ENCODE measurements at places on chromosomes 12 and 14.
A peak's percentile ranks its signal among the peaks of the same experiment; 100 is the strongest.

GRCh38 chr12:126907900-126908764 is 1358.8 kb upstream of the TMEM132C start:
- no peak for DNase-seq

GRCh38 chr14:80872645-80873044 is 68.9 kb downstream of the CEP128 start:
- no peak for DNase-seq

- no peak for DNase-seq
Observed at GRCh38 chr14:65243766-65244442, 141.6 kb upstream of the MAX start.

DNA sequence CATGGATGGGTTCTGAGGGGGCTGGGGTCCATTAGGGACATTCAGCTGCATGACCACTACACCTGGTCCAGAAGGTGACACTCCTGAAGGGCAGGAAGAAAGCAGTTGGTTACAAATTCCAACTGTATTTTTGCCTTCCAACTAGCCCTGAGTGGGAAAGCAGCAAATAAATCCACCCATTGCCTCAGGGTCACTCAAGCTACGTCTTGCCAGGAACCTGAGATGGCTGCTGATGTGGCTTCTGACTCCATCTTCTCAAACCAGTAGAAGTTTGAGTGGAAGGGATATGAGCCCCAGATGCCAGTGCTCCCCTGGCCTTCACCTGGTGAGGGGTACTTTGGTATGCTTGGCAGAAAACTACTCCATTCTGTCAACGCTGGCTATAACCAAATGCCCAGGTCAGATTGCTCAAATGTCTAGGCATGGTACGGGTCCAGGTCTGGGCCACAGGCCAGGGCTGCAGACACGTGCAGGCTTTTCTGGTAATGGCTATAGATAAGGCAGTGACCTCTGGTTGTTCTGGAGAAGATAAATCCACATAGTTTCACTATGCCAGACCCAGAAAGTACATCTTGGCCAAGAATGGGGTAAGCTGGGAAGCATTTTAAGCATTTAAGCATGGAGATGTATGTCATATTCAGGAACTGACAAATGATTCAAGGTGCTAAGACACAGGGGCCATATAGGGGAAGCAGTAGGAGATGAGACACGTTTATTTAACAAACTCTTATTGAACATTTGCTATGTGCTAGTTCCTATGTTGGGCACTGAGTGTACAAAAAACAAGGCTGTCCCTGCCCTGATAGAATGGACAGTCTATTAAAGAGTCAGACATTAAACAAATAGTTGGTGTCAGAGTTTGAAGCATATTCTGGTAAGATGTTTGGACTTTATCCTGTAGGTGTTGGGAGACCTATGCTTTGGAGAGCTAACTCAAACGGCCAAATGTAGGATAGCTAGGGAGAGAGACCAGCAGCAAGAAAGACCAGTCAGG is 8.3 kb upstream of the STAC3 start:
- DNase-seq: no peak

- no peak for DNase-seq
Observed at GRCh38 chr14:79544698-79545070, 666.6 kb downstream of the DIO2 start.

GRCh38 chr12:39375206-39375808 is 67.6 kb downstream of the KIF21A start:
- DNase-seq: no peak

DNA sequence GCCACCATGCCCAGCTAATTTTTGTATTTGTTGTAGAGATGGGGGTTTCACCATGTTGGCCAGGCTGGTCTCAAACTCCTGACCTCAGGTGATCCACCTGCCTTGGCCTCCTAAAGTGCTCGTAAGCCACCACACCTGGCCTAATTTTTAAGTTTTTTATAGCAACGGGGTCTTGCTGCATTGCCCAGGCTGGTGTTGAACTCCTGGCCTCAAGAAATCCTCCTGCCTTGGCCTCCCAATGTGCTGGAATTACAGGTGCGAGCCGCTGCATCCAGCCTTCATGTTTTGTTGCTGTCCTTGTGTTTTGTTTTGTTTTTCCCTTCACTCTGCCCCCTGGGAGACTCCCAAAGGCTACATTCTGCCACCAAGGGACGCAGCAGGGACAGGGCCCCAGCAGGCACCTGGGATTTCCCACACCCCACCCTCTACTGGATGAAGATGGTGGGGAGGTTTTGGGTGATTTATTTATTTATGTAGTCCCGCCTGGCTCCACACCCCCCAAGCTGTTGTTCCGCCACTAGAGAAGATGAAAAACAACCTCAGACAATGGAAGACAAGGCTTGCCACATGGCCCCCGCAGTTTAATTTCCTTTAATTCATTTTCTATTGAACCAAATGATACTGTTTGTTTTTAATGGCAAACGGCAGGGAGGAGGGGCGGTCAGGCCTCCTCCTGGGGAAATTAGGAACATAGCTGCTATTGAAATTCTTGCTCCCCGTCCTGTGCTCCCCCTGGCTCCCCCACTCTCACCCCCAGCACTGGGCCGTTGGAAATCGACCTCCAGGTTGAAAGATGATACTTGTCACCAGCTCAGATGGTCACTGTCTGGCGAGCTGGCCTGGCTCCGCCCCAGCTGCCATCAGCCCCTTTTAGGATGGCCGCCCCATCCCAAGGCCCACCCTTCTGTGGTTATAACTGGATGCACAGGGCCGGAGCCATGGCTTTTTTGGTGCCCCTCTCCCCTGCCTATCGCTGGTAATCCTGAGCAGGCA is 70.3 kb downstream of the RNFT2 start:
- DNase-seq: peak; percentile 23

DNA sequence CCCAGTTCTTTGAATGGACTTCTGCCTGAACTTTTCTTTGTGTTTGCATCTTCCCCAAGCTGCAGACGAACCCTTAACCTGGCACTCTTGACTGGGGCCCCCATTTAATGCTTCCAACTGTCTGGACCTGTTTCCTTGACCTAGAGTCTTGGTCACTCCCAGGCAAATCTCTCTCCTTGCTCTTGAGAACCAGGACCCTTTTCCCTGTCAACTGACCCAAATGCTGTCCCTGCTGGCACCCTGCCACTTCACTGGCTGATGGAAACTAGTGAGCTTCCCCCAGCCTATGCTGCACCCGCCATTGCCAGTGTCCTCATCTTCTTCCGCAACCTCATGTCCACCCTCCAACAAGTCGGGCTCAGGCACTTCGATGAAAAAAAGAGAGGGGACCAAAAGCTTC is 79.5 kb downstream of the PRIMA1 start:
- no peak for DNase-seq

DNA sequence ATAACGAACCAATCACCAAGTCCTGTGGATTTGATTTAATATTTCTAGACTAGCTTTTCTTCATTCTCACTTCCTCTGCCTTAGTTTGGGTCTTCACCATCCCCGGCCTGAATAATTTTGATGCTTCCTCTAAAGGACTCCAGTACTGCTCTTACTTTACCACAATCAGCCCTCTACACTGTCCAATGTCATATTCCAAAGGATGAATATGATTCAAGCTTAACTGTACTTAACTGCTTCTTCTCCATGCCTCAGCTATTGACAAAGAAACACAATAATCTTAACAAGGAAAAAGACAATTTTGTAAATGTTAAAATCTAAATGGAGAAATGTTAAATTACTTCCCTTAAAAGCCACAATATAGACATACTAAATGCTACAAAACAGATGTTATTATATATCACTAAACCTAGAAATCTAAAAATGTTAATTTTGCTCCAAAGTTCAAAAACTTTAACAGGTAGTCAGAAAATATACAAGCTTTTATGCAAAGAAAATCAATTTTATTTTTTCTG is 70.2 kb downstream of the STXBP6 start:
- no peak for DNase-seq

DNA sequence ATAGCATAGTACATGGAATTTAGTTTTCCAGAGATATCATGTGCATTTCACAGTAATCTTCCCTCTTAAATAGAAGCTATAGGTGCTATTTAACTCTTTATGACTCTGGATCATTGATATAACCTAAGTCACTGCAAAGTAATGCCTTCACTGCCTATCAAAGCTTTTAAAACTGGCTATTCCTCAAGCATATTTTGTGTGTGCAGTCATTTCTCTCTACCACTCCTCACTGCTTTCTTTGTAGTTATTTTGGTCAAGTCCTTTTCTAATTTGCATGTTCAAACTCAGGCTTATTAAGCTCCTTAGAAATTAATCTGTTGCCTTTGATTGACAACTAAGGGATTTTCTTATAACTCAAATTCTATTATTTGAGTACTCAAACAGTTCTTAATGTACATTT is 79.4 kb upstream of the PLEKHG7 start:
- no peak for DNase-seq

GRCh38 chr12:94972795-94973194 is 30.7 kb downstream of the NDUFA12 start:
- DNase-seq: no peak

DNA sequence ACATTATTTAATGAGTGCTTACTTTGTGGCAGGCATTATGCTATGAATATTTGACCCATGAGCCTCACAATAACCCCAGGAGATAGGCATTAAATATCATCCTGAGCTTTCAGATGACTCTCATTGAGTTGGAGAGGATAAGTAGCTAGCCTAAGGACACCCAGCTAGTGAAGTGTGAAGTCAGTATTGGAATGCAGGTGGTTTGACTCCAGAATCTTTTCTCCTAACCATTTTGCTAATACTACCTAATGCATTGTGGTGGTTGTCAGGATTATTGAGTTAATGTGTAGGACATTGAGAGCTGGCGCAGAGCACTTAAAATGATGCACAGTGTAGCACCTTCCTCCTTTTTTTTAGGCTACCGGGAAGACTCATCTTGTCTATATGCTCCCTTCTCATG is 3.8 kb upstream of the CDKL1 start:
- no peak for DNase-seq

DNA sequence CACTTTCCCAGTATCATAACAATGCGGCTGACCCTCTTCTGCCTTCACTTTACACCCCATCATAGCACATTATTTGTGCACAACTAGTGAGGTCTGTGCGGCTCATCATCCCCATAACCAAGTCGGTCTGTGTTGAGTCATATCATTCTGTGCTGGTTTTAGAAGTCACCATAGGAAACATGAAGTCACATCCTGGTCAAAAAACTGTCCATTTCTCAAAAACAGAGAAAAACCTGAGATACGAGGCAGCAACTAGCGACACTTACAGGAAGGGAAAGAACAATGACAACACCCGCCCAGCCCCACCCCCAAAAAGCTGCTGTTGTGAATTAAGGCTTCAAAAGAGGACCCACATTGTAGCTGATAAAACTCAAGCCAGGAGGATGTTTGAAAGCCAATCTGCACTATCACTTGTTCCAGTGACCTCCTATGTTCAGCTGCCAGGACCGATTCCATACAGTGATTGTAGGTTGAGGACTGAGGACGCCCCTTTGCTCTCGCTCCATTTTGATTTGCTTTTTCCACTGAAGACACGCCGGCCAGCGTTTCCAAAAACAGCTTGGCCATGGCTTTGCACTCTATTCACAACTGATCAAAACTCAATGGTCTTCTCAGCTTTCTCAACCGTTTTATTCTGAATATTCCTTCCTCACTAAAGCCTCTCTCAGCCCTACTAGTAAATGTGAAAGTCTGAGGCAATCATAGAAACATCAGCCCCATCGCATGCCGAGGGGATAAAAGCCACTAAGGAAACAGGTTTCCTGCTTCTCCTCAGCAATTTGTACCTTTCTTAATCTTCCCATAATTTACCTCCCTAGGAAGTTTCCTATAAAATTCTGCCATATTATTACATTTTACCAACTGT is 87.5 kb downstream of the DUSP16 start:
- no peak for DNase-seq

GRCh38 chr12:53097564-53098353 is at the start of gene IGFBP6:
TSS of gene IGFBP6 (plus strand) at chr12:53097667. CDS start at chr12:53097718, 51 bp downstream.
- peak; percentile 79 for DNase-seq

DNA sequence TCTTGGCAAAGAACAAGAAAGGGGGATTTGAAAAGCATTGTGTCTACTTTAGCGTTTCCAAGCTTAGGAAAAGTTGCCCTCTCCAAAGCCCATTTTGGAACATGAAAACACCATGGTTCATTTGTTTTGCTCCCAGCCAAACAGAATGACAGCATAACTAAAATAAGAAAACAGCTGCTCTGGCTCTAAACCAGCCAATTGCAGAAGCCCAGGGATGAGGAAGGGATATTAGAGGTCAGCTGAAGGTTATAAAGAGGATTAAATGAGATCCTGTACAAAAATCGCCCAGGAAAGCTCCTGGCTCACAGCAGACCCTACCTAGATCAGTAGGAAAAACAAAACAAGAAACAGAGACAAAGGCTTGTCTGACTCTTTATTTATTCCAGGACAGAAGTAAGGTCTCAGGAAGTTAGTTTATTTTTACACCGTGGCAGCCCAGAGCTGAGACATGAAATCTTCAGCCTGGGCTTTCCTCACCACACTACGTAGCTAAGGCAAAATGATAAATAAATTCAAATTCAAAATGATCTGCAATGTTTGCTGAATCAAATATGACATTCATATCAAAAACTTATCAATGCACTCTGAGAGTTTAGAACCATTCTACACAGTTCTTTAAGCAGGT is 25.9 kb downstream of the SPX start:
- DNase-seq: no peak

DNA sequence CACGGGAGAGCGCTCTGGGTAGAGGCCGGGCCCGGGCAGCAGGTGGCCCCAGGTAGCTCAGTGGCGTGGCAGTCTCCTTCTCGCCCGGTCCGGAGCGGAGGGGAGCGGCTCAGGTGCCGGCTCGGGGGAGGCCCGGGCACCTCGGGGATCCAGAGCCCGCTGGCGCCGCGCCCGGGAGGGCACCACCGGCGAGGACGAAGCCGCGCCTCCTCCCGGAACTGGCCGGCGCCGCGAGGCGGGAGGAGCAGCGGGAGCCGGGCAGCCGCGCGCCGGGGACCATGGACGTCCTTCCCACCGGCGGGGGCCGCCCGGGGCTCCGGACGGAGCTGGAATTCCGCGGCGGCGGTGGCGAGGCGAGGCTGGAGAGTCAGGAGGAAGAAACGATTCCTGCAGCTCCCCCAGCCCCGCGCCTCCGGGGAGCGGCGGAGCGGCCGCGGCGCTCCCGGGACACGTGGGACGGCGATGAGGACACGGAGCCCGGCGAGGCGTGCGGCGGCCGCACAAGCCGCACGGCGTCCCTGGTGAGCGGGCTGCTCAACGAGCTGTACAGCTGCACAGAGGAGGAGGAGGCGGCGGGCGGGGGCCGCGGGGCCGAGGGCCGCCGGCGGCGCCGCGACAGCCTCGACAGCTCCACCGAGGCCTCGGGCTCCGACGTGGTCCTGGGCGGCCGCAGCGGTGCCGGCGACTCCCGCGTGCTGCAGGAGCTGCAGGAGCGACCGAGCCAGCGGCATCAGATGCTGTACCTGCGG is 21.5 kb upstream of the GNS start:
- peak; percentile 85 for DNase-seq

GRCh38 chr12:68823696-68824095 is 15.7 kb downstream of the MDM2 start:
- no peak for DNase-seq

- DNase-seq: no peak
Observed at GRCh38 chr12:75101781-75102180, 107.9 kb downstream of the KCNC2 start.

GRCh38 chr14:82046512-82047226 is 513.0 kb upstream of the SEL1L start:
- DNase-seq: no peak

GRCh38 chr14:68306265-68306933 is 486.5 kb downstream of the ZFP36L1 start:
- no peak for DNase-seq

GRCh38 chr12:28540324-28540714 is 350.1 kb downstream of the CCDC91 start:
- DNase-seq: no peak
